ENCODE measurements at places on chromosomes 12 and 14.

- DNase-seq, result no peak
Observed at GRCh38 chr14:50497351-50497750, 35.0 kb downstream of the MAP4K5 start.

- no peak for DNase-seq
Observed at GRCh38 chr14:89340200-89341181, 76.5 kb downstream of the FOXN3 start.

DNA sequence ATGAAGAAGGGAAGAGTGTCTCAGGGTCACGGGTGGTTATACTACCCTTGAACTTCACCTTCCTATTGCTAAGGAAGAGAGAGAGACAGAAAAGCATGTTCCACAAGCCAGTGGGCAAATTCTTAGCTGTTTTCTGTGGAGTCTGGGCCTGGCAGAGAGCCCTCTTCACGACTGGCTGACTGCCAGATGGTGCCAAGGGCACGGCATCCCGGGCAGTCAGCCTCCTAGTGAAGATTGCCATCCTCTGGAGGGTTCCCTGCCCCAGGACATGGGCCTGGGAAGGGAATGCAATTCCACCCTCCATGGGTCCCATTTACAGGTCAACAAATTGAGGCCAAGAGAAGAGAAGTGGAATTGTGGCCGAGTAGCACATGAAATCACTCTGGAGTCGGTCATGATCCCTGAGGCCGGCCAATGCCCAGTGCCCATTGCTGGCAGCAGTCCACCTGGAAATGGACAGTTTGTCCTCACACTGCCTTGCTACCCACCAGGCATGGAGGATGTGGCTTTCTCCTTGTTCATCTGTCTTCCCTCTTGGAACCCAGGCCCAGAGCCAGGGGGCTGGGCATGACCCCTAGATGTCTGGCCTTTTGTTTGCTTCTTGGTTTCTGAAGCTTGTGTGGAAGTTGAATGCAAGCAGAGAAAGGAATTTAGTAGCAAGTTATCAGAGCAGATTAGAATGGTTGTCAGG lies 9.9 kb downstream of the TUNAR start:
- DNase-seq, result no peak

GRCh38 chr12:2753536-2753935 lies 41.2 kb upstream of the FKBP4 start:
- no peak for DNase-seq

DNA sequence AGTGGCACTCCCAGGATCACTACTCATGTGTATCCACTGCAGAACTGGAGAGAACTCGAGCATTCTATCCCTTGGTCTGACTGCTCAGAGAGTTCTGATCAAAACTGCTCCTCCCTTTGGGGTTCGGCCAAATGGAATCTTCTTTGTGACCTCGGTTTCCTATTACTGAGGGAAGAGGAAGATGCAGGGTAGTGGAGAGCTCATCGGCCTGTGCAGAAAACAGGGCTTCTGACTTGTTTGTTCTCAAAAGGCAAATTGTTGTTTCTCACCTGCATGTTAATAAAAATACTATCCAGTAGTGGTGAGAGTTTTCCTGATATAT lies 17.1 kb upstream of the AKAP6 start:
- DNase-seq, result no peak

GRCh38 chr12:86666316-86666715 lies 410.1 kb upstream of the MGAT4C start:
- no peak for DNase-seq

- no peak for DNase-seq
Observed at GRCh38 chr14:56703947-56704346, 106.3 kb downstream of the OTX2 start.

GRCh38 chr12:76519538-76519937 lies 40.0 kb downstream of the OSBPL8 start:
- DNase-seq, result no peak

DNA sequence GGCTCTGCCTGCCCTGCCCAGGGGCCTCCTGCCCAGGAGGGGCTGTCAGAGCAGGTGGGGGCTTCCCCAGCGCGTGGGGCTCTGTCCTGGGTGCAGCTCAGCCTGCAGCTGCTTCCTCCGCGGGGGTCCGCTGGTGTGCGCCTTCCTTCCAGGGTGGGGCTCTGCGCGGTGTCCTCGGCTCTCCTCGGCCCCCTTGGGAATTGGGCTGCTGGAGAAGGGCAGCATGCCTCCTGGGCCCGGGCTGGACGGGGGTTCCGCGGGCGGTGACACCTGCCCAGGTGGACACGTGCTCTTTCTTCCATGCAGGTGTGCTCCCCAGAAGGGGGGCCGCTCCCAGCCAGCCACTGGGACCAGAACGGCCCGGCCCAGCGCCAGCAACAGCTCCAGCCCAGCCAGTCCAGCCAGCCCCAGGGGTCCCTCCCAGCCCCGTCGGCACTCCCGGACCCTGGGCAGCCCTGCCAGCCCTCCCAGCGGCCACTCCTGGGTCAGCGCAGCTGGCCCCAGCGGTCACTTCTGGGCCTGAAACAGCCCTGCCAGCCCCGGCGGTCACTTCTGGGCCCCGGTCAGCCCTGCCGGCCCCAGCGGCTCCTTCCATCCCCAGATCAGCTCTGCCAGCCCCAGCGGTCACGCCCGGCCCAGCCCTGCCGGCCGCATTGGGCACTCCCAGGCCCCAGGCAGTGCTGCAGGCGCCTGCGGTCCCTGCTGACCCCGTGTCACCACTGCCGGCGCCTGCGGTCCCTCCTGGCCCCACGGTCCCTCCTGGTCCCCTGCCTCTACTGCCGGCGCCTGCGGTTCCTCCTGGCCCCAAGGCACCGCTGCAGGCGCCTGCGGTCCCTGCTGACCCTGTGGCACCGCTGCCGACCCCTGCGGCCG lies 19.1 kb downstream of the FBRSL1 start:
- no peak for DNase-seq

DNA sequence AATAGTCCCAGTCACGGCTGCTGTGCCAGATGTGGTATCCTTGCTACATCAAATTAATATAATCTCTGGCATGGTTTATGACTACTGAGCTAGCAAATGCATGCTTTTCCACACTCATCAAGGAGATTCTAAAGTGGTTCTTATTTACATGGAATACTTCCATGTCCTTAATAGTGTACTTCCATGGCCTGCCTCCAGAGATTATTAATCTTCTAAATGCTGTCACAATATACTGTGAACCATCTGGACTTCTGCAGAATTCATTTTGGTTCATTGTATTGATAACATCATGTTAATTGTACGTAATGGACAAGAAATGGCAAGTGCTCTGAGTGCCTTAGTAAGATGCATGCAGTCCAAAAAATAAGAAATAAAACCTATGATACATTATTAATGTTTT lies 230.8 kb downstream of the NUAK1 start:
- DNase-seq, result no peak

- DNase-seq, result no peak
Observed at GRCh38 chr14:88765130-88765529, 27.6 kb downstream of the EML5 start.

GRCh38 chr12:132407451-132407961 lies 78.1 kb upstream of the GALNT9 start:
- DNase-seq, result no peak

DNA sequence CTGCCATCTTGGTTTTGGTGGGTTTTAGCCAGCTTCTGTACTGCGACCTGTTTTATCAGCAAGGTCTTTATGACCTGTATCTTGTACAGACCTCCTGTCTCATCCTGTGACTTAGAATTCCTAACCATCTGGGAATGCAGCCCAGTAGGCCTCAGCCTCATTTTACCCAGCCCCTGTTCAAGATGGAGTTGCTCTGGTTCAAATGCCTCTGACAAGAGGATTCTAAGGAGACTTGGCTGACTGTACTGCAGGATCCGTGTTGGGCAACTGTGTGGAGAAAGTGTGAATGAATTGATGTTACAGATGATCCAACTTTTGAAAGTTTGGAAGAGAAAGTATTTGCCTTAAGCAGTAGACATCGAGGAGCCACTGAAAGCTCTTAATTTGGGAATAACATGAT lies 91.0 kb downstream of the TTLL5 start:
- no peak for DNase-seq

DNA sequence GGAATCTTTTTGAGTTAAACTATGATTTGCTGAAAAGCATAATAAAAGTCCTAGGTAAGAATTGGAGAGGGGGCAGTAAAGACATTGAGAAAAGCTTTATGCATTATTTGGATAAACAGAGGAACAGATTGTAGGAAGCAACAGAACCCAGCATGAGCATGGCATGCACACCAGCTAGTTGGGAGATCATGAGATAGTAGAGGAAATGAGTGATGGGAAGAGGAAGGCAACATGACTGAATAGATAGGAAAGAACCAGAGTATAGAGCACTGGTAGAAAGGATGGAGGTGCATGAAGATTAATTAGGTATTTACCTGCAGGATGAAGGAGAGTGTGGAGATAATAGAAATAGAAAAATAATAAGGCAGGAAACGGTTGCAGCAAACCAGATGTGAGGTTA lies 248.5 kb upstream of the LMO3 start:
- no peak for DNase-seq

- peak; percentile 32 for DNase-seq
Observed at GRCh38 chr14:64478634-64479250, 13.4 kb downstream of the AKAP5 start.

GRCh38 chr12:1523558-1524050 lies 70.8 kb downstream of the FBXL14 start:
- DNase-seq, result no peak

DNA sequence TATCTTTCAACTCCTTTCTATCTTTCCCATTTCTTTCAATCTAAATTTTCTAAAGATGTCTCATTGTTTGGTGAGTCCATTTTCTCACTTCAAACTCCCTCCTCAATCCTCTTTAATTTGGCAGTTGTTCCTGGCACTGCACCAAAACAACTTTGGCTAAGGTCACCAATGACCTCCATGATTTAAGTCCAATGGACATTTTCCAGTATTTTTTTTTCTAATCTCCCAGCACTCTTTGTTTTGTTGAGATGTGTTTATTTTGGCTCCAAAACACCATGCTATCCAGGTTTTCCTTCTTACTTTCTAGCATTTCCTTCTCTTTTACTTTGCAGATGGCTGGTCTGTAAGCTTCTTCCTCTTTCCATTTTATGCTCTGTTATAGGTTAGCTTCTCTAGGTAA lies 42.5 kb upstream of the OTOGL start:
- no peak for DNase-seq

DNA sequence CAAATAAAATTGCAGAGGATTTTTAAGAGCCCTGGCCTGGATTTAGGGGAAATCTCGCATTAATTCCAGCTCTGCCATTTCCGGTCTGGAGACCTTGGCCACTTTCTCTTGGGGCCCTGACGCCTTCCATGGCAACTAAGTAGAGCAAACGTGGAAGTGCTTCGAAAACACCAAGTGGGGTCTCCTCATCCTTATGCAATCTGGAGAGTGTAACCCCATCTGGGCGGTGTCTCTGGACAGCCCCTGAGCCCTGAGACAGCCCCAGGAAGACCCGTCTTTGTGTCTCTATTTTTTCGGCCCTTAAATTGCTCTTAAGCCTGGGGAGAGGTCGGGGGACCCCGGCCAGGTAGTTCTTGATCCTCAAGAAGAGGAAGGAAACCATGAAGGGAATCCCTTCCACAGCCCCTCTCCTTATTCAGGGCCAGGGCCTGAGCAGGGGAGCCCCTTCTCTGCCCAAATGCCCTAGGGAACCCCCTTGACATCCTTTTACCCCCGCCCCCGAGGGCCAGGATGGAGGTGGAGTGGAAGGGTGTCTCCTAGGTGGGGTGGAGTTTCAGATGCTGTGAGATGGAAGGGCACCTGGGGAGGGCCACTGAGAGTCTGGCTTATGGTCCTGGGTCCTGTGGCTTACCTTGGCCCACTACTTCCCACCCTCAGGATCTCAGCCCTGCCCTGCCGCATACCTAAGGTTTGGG lies 17.6 kb upstream of the NR4A1 start:
- DNase-seq, result no peak

GRCh38 chr12:75819512-75819911 lies 212.1 kb downstream of the PHLDA1 start:
- no peak for DNase-seq

GRCh38 chr14:67151082-67151666 lies 38.1 kb upstream of the GARIN2 start:
- DNase-seq, result no peak

GRCh38 chr12:52791271-52792184 lies 4.4 kb downstream of the KRT3 start:
- DNase-seq, result no peak

GRCh38 chr12:71551529-71551928 lies 111.9 kb downstream of the LGR5 start:
- DNase-seq, result no peak

DNA sequence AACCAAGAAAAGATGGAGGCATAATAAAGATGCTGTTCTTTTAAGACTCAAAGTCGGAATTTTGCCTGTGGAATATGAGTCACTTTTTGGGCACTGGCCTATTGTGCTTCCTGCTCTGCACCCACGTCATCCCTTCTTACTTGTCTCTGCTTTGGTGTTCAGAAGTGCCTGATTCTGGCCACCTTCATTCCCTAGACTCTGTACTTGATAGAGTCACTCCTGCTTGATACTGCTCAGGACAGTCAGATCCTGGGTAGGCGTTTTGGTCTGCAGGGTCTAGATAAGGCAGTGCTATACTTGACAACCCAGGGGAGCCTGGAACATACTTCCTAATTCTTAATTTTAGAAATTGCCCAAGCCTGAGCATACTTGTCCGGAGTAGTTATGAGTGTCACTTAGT lies 1.9 kb downstream of the LRRK2 start:
- DNase-seq, result no peak

GRCh38 chr14:71713451-71713850 lies 218.8 kb upstream of the RGS6 start:
- no peak for DNase-seq

GRCh38 chr12:92471551-92471950 lies 231.2 kb upstream of the PLEKHG7 start:
- DNase-seq, result peak; percentile 11

- DNase-seq, result no peak
Observed at GRCh38 chr12:66132408-66132807, 1.9 kb upstream of the LLPH start.

DNA sequence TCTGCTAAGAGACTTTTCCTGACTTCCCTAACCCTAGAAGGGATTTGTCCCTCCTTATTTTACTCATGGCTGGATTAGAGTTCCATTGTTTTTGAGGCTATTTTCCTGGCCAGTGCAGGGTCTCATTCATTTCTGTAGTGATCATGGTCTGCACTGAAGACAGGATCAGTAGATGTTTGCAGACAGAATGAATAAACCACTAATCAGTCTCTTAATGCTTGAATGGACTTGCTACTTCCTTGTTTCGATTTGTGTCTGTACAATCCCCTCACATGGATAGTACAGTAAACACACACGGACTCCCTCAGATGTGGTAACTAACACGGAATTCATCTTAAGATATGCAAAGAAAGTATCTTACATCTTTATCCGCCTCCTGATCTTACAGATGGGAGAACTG lies 102.6 kb upstream of the PRB2 start:
- no peak for DNase-seq

- DNase-seq, result no peak
Observed at GRCh38 chr12:52824741-52825410, 9.2 kb downstream of the KRT79 start.

Measured in GM13977 (cell line).